ENCODE measurements at places on chromosomes 4 and X.

- no peak for DNase-seq
Measured at GRCh38 chr4:52234561-52235440, 183.7 kb downstream of the SPATA18 start.

DNA sequence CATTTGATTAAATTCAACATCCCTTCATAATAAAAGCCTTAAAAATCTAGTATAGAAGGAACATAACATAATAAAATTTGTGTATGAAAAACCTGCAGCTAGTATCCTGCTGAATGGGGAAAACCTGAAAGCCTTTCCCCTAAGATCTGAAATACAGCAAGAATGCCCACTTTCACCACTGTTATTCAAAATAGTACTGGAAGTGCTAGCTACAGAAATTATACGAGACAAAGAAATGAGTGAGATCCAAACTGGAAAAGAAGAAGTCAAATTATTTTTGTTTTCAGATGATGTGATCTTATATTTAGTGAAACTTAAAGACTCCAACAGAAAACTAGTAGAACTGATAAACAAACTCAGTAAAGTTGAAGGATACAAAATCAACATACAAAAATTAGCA lies 152.9 kb downstream of the RTL3 start:
- no peak for DNase-seq

DNA sequence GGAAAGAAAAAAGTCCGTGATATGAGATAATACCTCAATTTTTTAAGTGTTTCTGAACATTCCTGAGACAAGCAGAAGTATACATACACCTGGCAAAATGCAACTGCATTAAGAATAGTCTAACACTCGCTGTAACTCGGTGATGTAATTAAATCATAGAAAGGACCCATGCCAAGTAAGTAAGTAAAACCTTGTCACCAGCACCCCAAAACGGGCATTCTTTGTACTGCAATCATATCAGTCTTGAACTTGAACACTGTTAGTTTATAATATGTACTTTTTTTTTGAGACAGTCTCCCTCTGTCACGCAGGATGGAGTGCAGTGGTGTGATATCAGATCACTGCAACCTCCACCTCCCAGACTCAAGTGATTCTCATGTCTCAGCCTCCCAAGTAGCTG lies 47.4 kb downstream of the SMIM14 start:
- DNase-seq: no peak

- no peak for DNase-seq
Measured at GRCh38 chr4:11954093-11954492, 525.4 kb upstream of the HS3ST1 start.

DNA sequence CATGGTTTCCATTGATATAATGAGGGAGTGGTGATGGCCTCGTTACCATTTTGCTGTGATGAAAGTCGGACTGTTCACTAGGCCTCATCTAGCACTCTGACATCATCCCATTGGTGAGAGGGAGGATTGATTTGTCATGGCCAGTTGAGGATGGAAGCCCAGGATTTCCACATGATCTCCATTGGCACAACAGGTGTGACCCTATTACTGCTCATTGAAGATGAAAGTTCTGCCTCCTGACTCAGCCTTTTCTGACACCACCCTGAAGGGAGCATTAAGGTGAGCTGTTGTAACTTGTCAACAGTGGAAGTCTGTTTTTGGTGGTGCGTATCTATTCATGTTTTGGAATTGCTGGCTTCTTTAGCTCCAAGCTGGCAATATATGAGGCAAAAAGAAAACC lies 144.2 kb downstream of the PABPC4L start:
- no peak for DNase-seq

GRCh38 chrX:10795721-10796120 lies 175.3 kb upstream of the MID1 start:
- no peak for DNase-seq

DNA sequence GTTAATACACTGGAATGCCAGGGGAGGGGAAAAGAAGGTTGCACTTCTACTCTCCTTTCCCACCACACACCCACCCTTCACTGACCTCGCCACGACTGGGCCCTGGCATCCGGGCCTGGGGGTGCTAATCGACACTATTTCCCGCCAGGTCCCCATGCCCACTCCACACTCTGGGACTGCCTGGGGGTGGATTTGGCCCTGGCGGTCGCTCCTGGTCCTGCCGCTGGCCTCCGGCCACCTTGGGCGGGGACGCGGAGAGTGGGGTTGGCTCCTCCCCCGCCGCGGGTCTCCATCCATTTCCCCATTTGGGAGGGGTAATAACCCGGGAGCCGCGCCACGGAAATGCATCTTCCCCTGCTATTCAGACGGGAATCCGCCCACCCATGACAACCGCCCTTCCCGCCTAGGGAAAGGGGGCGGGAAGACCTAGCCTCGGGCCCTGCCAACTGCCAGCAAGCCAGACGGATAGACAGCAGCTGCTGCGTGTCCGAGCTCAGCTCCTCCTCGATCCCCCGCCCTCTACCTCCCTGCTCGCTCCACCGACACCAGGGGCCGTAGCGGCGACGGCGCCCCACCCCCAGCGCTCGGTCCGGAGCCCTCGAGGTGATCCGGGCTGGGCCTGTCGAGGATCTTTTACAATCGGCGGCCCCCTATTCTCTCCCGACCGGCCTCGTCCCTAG lies 78.1 kb downstream of the RLIM start:
- no peak for DNase-seq

DNA sequence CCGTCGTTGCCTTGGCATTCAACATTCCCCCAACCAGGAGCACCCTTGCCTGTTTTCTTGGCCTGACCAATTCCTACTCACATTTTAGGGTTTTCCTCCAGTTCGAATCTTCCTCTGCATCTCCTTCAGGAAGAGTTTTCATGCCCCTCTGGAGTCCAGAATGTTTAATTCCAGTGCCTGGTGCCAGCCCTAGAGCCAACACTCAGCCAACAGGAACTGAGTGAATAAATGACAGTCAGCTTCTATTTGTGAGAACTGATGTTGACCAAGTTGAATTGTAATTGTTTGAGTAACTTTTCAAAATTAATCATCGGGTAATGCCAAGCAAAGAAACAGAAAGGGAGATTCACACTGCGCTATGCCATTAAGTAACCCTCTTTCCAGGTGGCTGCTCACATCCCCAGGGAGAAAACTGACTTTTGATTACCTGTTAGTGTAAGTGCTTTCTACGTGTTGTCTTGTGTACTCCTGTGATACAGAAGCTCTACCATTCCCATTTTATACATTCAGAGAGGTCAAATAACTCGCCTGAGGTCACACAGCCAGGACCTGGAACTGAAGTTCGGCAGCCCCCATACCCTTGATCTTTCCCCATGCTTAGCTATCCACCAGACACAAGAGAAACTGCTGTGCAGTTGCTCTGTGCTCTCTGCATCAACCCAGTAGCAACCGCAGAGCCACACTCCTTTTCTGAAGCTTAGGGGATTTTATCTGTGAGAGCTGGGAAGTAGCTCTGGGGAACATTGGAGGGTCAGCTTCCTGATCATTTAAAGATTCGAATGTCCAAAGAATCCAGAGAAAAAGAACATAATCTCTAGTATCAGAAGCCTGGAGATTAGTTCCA lies 19.0 kb upstream of the SLC2A9 start:
- no peak for DNase-seq

DNA sequence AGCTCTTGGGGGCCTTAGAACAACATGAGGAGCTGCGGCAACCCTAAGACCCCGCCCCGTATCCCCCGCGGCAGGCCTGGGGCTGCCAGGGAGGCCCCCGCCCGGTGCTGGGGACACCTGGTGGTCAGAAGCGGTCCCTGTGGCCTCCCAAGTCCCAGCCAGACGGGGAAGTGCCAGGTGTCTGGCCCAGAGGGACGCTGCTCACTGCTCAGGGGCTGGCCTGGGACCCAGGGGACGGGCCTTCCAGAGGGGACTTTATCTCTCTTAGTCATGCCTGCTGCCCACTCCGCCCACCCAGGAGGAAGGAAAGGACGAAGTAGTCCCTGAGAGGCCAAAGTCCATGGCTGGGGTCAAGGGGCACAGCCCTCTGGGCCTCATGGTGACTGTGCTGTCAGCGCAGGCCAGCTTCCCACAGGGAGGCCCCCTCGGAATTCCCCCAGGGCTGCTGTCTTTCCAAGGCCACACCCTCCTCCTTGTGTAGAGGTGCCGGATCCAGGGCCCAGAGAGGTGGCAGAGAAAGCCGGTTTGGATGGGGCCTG lies 31.0 kb upstream of the HTRA3 start:
- DNase-seq: no peak

- no peak for DNase-seq
Measured at GRCh38 chr4:67935888-67936287, 27.4 kb downstream of the TMPRSS11A start.

DNA sequence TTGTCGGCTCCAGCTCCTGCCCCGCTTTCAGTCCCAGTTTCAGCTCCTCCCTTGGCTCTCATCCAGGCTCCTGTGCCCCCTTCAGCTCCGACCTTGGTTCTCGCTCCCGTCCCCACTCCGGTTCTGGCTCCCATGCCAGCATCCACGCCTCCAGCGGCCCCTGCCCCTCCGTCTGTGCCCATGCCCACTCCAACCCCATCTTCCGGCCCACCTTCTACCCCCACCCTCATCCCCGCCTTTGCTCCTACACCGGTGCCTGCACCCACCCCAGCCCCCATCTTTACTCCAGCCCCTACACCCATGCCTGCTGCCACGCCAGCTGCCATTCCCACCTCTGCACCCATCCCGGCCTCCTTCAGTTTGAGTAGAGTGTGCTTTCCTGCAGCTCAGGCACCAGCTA lies 31.2 kb downstream of the BCORL1 start:
- DNase-seq: no peak

DNA sequence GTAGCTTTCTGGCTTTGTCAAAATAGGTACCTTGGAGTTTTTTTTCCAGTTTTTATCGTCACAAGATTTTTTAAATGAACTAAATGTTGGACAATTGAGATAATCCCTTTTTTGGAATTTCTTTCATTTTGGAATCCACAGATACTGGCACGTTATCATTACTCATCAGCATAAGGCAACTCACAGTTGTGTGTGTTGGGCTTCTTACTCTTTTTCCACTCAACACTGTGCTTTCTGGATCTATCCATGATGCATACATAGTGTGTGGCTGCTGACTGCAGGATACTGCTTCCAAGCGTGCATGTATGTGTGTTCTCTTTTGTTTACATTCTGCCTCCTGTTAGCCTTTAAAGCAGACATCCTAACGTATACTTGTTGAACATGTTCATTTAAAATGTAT lies 113.5 kb upstream of the FAM9A start:
- no peak for DNase-seq

DNA sequence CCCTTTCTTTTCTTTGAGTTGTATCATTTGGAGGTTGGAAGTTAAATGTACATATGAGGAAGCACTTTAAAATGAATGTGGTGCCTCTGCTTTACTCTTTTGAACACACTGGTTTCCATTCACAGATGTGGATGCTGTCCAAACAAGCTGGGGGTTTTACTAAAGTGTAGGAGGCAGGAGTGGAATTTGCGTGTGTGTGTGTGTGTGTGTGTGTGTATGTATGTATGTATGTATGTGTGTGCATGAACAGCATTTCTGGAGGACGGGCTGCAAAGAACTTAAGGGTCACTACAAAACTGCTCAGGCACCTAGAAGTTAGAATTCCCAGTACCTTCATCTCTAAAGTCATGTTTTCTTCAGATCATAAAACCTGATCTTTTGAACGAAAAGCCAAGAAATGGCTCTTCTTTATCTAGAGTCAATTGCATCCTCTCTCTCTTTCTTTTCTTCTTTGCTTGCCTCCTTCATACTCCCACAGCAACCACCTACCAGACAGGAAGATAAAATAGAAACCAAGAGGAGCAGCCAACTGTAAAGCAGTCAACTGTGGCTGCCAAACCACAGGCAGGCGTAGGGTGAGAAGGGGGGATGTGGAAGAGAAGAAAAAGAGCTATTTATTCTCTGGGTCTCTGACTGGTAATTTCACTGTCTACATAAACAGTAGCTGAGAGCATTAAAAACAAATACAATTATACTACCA lies 177.0 kb upstream of the RASGEF1B start:
- no peak for DNase-seq

DNA sequence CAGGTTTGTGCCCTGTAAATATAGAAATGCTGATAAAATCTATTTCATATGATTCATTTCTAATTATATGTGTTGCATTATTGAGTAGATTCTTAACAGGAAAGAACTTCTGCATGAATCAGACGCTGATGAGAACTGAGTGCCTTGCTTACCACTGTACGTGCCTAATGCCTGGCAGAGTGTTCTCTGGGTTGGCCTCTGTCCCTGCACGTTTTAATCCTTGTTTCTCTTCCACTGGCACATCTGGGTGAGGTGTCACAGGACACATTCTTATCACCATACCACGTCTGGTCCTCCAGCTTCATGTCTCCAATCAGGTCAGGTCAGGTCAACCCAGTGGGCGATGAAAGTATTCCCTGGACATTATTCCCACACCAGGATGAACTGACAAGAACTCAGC lies 53.6 kb downstream of the KLF3 start:
- DNase-seq: no peak

DNA sequence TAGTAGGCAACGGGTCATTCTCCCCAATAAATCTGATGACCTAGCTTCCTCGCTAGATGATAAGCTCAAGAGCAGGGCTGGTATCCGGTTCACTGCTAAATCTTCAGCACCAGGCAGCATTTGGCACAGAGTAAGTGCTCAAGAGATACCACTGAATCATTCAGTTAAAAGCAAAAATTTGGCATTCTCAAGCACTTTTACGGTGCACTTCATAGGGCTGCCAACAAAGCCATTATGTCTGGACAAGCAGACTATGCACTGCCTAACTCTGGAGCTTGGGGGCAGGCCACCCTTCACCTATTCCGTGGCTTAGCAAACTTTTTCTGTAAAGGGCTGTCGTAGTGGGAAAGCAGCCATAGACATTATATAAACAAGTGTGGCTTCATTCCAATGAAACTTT lies 23.8 kb upstream of the CXorf38 start:
- no peak for DNase-seq

DNA sequence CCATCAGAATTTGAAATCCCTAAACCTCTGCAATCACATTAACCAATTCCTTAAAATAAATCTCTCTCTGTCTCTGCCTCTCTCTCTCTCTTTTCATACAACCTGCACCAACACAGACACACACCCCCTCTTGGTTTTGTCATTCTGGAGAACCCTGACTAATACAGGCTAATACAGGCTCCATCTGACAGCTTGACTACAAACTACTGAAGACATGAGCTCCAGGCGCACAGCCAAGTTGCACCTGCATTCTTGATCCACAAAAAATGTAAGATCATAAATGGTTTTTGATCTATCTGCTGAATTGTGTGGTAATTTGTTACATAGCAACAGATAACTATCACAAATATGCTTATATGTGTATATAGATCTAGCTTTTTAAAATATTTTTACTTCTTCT lies 2414.2 kb downstream of the PCDH7 start:
- no peak for DNase-seq

All from stimulated activated CD8-positive, alpha-beta memory T cell treated with anti-CD3 and anti-CD28 coated beads, Interleukin-7, amount 100 ng/mL, for 1 hour (primary cell).